Right atrium auricular region (tissue), 2 donors: ENCODE measurements at places on chromosomes 12 and 14. TPM values are rescaled to one million over a fixed set of nuclear protein-coding genes. Genes with fewer than 3 reads are reported as not detected.

DNA sequence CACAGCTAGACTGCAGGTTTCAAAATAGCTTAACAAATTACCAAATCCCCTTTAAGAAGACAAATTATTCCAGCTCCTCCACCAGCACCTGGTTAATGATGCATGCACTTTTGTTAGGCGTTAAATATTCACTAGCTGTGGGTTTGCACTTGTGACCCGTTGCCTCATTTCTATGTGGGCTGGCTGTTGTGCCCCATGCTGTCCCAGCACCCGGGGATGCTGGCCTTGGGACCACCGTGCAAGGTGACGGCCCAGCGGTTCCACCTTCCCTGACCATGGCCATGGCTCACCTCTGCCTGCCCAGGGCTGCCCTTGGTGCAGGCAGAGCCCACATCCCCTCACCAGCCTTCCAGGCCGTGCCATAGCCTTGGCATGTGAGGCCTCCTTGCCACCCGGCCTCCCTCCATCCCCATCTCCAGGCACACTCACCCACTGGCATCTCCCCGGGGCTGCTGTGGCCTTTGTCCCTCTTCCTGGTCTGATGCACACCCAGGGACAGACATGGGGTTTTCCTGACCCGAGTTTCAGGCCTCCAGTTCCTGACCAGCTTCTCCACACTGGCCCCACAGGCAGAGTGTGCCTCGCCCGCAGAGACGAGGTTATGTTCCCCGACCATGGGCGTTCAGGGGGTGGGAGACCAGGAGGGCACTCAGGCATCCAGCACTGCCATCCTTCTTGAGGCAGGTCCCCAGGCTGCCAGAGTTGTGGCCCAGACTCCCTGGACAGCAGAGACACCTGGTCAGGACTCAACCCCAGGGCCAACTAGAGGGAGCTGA is 20.3 kb upstream of the C14orf180 start:
- no peak overlapping the region for H3K4me3 ChIP-seq
- no peaks in the 10 kb centered on the region for H3K36me3 ChIP-seq
- DNase-seq: no peak
- no peak overlapping the region for H3K27ac ChIP-seq
- peaks cover 10% of the 10 kb centered on the region for H3K4me1 ChIP-seq

DNA sequence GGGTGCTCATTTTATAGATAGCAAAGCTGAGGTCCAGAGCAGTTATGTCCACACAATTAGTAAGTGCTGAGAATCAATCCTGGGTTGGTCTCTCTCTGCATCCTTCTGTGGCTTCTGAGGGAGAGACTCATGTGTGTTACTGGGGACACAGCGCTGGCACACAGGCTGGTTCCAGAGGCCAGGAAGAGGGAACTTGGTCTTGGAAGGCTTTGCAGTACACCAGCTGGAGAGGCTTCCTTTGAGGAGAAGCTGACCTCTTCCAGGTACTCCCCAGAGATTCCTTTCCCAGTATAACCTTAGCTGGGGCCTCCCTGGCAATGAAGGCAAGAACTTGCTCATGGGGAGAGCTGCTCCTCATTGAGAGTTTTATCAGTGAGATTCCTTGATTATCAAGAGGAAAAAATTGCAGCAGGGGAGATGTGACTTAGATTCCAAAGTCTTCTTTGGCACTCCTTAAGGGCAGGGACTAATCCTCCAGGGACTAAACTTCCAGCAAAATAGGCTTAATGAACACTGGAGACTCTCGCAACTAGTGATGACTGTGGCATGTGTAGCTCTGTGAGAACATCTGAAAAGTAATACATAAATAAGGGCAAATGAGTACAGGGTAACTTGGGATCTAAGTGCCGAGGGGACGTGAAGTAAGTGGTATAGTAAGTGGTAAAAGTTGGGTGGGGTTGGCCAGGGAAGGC is 13.9 kb upstream of the KRT80 start:
- peaks cover 4% of the 10 kb centered on the region for H3K27me3 ChIP-seq
- no peak for DNase-seq
- no peak overlapping the region for H3K4me3 ChIP-seq
- H3K4me1 ChIP-seq: peaks cover 28% of the 10 kb centered on the region

DNA sequence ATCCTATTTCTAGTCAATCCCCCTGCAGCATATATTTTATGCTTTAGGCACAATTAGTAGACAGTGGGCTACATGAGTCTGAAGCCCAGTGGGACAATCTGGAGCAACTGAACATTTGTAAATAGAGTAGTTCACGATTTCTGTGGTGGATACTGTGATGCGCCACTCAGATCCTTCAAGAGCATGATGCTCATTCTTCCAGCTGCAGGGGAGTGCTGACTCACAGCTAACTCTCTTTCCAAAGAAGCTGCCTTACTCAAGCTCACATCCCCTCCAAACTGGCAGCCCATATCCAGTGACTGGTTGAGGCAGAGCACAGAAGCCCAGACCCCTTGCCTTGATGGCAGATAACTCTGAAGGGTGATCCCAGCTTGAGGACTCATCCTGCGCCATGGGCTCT is 224.2 kb upstream of the EEA1 start:
- DNase-seq: no peak
- H3K27me3 ChIP-seq: no peaks in the 10 kb centered on the region
- no peak overlapping the region for H3K4me3 ChIP-seq
- no peaks in the 10 kb centered on the region for H3K4me1 ChIP-seq

- no peaks in the 10 kb centered on the region for H3K27me3 ChIP-seq
- H3K36me3 ChIP-seq: no peaks in the 10 kb centered on the region
- no peak overlapping the region for H3K4me3 ChIP-seq
- no peak for DNase-seq
These were observed 1905.4 kb upstream of the FLRT2 start for GRCh38 chr14:83624541-83624940.

GRCh38 chr12:98592825-98593322 is 612 bp upstream of the SLC25A3 start:
- H3K4me1 ChIP-seq: peaks cover 27% of the 10 kb centered on the region
- H3K27me3 ChIP-seq: no peaks in the 10 kb centered on the region
- H3K36me3 ChIP-seq: peaks cover 26% of the 10 kb centered on the region
- H3K4me3 ChIP-seq: peak overlapping the region; percentile 76
- DNase-seq: no peak

GRCh38 chr12:2138871-2139308 is 86.1 kb downstream of the CACNA1C start:
- peaks cover 9% of the 10 kb centered on the region for H3K36me3 ChIP-seq
- DNase-seq: no peak
- peaks cover 54% of the 10 kb centered on the region for H3K4me1 ChIP-seq
- no peaks in the 10 kb centered on the region for H3K27me3 ChIP-seq
- no peak overlapping the region for H3K27ac ChIP-seq

GRCh38 chr12:70317781-70318180 is 48.3 kb upstream of the KCNMB4 start:
- H3K4me3 ChIP-seq: no peak overlapping the region
- H3K27ac ChIP-seq: no peak overlapping the region
- DNase-seq: no peak
- H3K4me1 ChIP-seq: no peaks in the 10 kb centered on the region
- peaks cover 7% of the 10 kb centered on the region for H3K36me3 ChIP-seq

GRCh38 chr12:101933866-101934514 is 56.6 kb downstream of the DRAM1 start:
- H3K36me3 ChIP-seq: no peaks in the 10 kb centered on the region
- H3K27me3 ChIP-seq: no peaks in the 10 kb centered on the region
- peak; percentile 82 for DNase-seq
- H3K4me3 ChIP-seq: no peak overlapping the region
- H3K4me1 ChIP-seq: no peaks in the 10 kb centered on the region

Gene SERPINA10
- total RNA-seq: not detected

- no peak for DNase-seq
- H3K27ac ChIP-seq: no peak overlapping the region
- H3K4me3 ChIP-seq: no peak overlapping the region
- no peaks in the 10 kb centered on the region for H3K36me3 ChIP-seq
- no peaks in the 10 kb centered on the region for H3K4me1 ChIP-seq
- no peaks in the 10 kb centered on the region for H3K27me3 ChIP-seq
These were observed 519.3 kb downstream of the MED13L start for GRCh38 chr12:115758183-115758582.

DNA sequence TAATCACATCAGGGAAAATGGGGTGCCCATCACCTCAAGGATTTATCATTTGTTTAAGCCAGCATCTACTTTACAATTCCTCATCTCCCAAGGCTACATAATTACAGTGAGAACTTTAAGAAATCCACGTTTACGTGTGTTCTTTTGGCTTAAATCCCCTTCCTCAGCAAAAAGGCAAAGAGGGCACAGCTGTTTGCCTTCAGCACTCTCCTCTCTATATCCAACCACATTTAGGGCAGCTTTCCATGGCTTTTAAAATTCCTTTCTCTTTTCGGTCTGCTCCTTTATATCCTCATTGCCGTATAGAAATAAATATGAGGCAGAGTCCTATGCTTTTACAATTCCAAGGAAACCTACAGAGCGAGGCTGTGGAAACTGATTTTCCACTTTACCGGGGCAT is 175.9 kb downstream of the EMP1 start:
- H3K27ac ChIP-seq: no peak overlapping the region
- no peak for DNase-seq
- H3K36me3 ChIP-seq: no peaks in the 10 kb centered on the region
- H3K4me1 ChIP-seq: no peaks in the 10 kb centered on the region
- no peaks in the 10 kb centered on the region for H3K27me3 ChIP-seq

DNA sequence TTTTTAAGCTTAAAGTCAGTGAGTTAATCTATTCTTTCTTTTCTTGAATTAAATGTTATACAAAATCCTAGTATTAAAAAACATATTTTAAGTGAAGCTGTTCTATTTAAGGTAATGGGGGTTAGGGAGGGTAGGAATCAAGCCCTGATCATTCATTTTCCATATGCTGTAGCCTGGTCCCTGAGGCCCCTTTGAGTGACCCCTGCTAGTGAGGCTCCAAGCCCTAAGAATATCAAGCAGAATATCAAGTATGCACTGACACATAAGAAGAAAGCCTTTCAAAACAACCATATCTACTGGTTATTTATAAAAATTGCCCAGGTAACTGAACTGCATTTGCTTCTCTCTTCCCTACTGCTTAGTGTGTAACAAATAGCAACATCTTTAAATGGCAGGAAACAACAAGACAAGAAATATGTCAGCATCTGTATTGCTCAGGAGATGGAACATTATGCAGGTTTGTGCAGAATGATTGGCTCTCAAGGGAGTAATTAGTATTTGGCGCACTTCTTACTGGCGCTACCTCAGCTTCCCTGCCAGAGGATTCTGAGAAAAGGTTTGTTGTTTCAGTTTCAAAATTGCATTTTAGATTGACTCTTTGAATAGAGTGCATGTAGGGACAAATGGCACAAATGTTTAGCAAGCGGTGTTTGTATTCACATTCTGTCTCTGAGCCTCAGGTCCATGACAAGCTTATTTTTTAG is 223.0 kb downstream of the DUSP6 start:
- no peaks in the 10 kb centered on the region for H3K36me3 ChIP-seq
- no peak overlapping the region for H3K4me3 ChIP-seq
- no peak overlapping the region for H3K27ac ChIP-seq
- no peak for DNase-seq

DNA sequence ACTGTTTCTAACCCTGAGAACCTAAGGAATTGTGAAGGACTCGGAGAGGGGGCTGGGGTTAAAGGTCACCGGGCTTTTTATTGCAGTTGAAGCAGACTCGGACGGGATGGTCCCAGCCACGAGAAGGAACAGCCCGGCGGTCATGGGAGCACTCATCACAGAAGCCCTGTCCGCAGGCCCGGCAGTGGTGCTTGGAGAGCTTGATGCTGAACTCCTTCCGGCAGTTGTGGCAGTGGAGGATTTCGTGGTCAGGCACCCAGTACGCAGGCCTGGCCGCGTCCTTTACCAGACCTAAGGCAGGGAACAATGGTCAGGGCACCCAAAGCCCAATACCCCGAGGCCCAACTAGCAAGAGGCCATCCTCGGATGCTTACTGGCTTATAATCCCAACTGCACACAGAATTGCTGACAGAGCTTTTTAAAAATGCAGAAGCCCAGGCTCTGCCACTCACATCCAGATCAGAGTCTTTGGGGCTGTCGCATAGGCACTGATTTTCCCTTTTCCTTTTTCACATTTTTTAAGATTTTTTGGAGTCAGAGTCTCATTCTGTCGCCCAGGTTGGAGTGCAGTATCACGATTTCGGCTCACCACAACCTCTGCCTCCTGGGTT is 44.7 kb downstream of the DCAF4 start:
- no peak overlapping the region for H3K4me3 ChIP-seq
- no peak overlapping the region for H3K27ac ChIP-seq
- no peak for DNase-seq
- no peaks in the 10 kb centered on the region for H3K27me3 ChIP-seq

Gene KRT79
- total RNA-seq: not detected

DNA sequence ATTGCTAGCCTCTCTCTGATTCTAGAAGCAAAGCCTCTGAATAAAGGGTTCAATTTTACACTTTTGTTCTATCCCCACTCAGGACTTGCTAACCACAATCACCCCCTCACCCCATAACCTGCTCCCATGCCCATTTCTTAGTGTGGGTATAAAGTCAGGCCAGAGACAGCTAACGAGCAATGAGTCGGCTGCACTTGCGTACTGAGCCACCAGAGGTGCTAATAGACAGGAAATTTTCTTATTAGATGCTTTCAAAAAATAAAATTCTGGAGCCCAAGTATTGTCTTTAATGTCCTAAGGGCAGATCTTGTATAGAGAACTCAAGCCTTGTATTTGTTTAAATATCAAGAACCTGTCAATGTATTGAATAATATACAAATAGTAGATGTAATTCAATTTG is 256.9 kb downstream of the SYT1 start:
- H3K4me1 ChIP-seq: no peaks in the 10 kb centered on the region
- no peak overlapping the region for H3K27ac ChIP-seq
- no peak for DNase-seq
- no peak overlapping the region for H3K4me3 ChIP-seq

- DNase-seq: no peak
- H3K27ac ChIP-seq: no peak overlapping the region
- peaks cover 53% of the 10 kb centered on the region for H3K27me3 ChIP-seq
- H3K4me1 ChIP-seq: peaks cover 20% of the 10 kb centered on the region
These were observed 12.3 kb downstream of the SIX1 start for GRCh38 chr14:60636879-60637478.

Gene ASB8
- 68.6 TPM for total RNA-seq

GRCh38 chr14:60945984-60946383 is 34.9 kb downstream of the TRMT5 start:
- no peak for DNase-seq
- H3K27me3 ChIP-seq: no peaks in the 10 kb centered on the region
- no peak overlapping the region for H3K27ac ChIP-seq
- H3K4me1 ChIP-seq: peaks cover 19% of the 10 kb centered on the region
